ENCODE measurements at places on chromosomes 16 and 17. TPM values are rescaled to one million over a fixed set of nuclear protein-coding genes. Genes with fewer than 3 reads are reported as not detected.
A peak's percentile ranks its signal among the peaks of the same experiment; 100 is the strongest.

DNA sequence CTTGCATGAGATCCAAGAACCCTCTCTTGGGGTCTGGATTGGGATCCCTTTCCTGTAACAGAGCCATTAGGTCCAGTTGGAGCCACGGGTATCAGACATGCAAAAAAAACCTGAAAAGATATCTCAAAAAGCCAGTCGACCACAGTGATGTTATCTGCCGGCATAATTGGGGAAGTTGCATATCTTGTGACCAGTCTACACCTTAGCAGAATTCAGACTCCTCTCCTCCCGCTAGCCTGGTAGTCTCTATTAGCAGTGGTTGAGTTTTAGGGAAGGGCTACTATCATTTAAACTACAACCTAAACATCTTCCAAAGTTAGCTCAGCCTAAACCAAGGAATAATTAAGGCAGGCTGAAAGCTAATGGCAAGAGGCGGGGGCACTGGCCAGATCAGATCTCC is 16.2 kb upstream of the PSMD7 start:
- no peak for DNase-seq
- peaks cover 7% of the 10 kb centered on the region for H3K36me3 ChIP-seq
- H3K27ac ChIP-seq: no peak overlapping the region
- no peaks in the 10 kb centered on the region for H3K4me1 ChIP-seq
- peaks cover 10% of the 10 kb centered on the region for H3K27me3 ChIP-seq

DNA sequence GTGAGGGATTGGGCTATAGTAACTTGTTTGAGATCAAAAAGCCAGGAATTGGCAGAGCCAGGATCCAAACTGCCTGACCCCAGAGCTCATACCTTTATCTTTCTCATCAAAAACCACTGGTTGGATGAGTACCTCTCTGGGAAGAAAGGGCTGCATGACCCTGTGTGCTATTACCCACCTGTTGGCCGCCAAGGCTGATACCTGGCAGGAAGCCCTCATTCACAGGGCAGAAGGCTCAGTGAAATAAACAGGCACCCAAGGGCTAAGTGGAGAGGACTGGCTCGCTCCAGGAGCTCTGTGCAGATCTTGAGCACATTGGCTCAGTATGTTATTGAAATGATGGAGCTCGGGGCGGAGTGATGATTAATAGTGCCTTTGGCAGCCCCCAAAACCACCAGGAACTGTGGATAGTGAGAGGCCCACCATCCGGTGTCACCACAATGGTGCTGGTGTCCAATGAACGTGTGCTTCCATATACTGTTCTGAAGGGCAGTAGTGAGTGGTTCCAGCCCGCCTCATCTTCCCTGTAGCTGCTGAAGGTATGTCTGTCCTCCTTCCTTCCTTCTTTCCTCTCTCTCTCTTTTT is 197.6 kb downstream of the MSI2 start:
- H3K4me3 ChIP-seq: no peak overlapping the region
- peaks cover 4% of the 10 kb centered on the region for H3K27me3 ChIP-seq
- H3K36me3 ChIP-seq: peaks cover 24% of the 10 kb centered on the region
- H3K4me1 ChIP-seq: peaks cover 51% of the 10 kb centered on the region
- no peak for DNase-seq
- H3K27ac ChIP-seq: no peak overlapping the region

Gene PFN1
- total RNA-seq: 1,791 TPM

DNA sequence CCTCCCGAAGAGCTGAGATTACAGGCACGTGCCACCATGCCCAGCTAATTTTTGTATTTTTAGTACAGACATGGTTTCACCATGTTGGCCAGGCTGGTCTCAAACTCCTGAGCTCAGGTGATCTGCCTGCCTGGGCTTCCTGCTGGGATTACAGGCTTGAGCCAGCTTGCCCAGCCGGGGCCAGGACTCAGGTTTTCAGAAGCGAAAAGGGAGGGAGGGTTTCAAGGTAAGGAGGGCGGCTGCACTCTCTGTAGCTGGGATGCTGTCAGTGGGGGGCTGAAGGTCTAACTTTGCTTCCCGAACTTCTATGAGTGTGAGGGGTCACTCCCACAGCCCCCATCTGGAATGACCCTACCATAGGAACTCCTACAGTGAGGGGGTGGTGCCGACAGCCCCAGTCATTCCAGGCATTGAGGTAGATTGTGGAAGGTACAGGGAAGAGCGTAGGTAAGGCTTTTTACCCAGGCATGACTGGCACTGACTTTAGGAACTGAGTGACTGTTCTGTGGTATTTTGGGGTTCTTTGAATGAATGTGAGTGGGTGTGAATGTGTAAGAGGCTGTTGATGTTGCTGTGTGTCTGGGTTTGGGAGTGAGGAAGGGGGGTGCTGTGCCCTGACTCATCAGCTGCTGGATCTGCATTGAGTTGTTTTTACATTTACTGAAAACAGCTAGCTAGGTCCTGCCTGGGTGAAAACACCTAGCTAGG is 3.8 kb upstream of the C1QL1 start:
- H3K4me1 ChIP-seq: peaks cover 36% of the 10 kb centered on the region
- H3K27me3 ChIP-seq: peaks cover 55% of the 10 kb centered on the region
- H3K36me3 ChIP-seq: no peaks in the 10 kb centered on the region
- H3K27ac ChIP-seq: no peak overlapping the region

- peaks cover 9% of the 10 kb centered on the region for H3K4me1 ChIP-seq
- peaks cover 16% of the 10 kb centered on the region for H3K36me3 ChIP-seq
- H3K27ac ChIP-seq: no peak overlapping the region
- no peak for DNase-seq
- no peaks in the 10 kb centered on the region for H3K27me3 ChIP-seq
These were observed 7.2 kb downstream of the CPPED1 start for GRCh38 chr16:12796498-12796897.

Gene CIAO2B
- 153 TPM for total RNA-seq

DNA sequence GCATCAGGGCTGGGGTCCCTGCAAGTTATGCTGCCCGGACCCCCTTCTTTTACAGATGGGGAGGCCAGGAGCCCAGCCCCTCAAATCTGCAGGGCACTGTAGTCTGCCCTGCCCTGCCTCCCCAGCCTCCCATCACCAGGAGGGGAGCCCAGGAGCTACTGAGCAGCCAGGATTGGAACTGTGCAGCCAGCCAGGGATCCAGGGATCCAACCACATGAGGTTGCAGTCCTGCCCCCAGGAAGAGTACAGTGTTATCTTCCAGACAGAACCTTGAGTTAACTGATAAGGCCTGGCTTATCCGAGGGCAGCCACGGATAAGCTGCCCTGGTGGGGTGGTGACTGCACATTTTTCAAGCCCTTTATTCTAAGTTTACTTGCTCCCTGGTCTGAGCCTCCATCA is 11.4 kb upstream of the NDRG4 start:
- no peak overlapping the region for H3K4me3 ChIP-seq
- H3K36me3 ChIP-seq: no peaks in the 10 kb centered on the region
- no peaks in the 10 kb centered on the region for H3K4me1 ChIP-seq
- DNase-seq: no peak

DNA sequence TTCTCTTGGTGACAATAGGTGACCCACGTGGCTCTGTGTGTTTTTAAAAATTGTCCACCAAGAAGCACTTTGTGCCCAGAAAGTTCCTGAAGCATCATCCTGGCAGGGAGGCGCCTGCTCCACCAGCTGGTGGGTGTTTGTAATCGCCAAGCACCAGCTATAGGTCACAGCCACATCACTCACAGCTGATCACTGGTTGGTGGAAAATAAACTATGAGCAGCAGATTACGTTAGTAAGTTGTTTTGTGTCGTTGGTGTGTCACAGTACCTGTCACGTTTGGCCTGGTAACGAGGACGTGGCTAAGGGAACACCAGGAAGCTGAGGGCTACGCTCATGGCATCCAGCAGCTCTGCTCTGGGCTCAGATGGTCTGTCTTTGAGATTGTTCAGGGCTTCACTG is 10.1 kb downstream of the MRM3 start:
- no peak overlapping the region for H3K4me3 ChIP-seq
- H3K36me3 ChIP-seq: peaks cover 21% of the 10 kb centered on the region
- H3K27ac ChIP-seq: no peak overlapping the region
- DNase-seq: no peak

- H3K4me3 ChIP-seq: no peak overlapping the region
- H3K27ac ChIP-seq: no peak overlapping the region
- H3K36me3 ChIP-seq: peaks cover 31% of the 10 kb centered on the region
- H3K4me1 ChIP-seq: peaks cover 24% of the 10 kb centered on the region
- H3K27me3 ChIP-seq: no peaks in the 10 kb centered on the region
These were observed 8.5 kb downstream of the TP53I13 start for GRCh38 chr17:29577001-29577370.

DNA sequence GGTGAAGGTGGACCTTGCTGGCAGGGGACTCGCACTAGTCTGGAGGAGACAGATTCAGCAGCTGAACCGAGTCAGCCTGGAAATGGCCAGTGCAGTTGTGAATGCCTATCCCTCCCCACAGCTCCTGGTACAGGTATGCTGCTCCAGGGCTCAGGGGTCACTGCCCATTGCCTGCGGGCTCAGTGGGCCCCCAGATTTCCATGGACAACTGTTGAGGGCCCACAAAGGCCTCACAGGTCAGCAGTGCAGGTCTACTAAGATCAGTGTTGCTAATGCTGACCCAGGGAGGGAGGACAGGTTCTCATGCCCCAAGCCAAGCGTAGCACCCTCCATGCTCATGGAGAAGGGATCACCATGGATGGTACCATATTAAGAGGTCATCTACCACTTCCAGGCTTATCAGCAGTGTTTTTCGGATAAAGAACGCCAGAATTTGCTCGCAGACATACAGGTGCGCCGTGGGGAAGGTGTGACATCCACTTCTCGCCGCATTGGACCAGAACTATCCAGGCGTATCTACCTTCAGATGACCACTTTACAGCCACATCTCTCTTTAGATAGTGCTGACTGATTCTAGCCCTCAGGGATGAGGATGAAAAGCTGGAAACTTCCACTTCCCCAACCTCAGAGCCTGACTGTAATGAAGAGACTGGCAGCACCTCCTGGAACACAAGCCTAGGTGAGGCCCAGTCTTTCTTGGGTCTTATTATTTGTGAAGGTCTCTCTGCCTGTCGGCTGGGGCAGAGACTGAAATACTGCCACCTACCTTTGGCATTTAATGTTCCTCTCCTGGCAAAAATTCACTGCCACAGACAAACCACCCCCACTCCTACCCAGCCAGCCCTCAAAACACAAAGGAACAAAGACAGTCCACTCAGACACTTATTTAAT is 7.6 kb downstream of the EME1 start:
- H3K36me3 ChIP-seq: peaks cover 14% of the 10 kb centered on the region
- no peak overlapping the region for H3K4me3 ChIP-seq
- H3K27ac ChIP-seq: no peak overlapping the region
- no peaks in the 10 kb centered on the region for H3K4me1 ChIP-seq
- no peak for DNase-seq

DNA sequence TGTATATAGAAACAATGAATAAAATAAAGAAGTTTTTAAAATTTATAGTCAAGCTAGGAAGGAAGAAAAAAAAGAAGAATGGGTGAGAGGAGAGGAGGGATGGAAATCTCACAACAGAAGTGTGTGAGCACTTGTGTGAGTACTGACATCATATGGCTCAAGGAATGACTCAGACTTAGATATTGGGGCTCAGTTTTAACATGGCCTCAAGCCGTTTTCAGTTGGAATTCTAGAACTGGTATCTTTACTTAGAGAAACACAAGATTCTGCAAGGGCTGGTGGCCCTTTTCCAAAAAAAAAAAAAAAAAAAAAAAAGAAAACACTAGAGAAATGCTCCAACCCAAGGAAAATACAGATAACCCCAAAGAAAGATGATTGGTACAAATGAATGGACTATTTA is 55.1 kb downstream of the STXBP4 start:
- DNase-seq: no peak
- H3K36me3 ChIP-seq: peaks cover 3% of the 10 kb centered on the region
- H3K4me1 ChIP-seq: no peaks in the 10 kb centered on the region
- H3K4me3 ChIP-seq: no peak overlapping the region
- no peak overlapping the region for H3K27ac ChIP-seq
- no peaks in the 10 kb centered on the region for H3K27me3 ChIP-seq

Gene NXPH3
- 0.18 TPM for total RNA-seq

GRCh38 chr16:87955302-87956097 is 4.3 kb downstream of the BANP start:
- peaks cover 81% of the 10 kb centered on the region for H3K4me1 ChIP-seq
- DNase-seq: no peak
- no peaks in the 10 kb centered on the region for H3K27me3 ChIP-seq
- peak overlapping the region; percentile 98 for H3K27ac ChIP-seq
- peaks cover 27% of the 10 kb centered on the region for H3K36me3 ChIP-seq
- peak overlapping the region; percentile 85 for H3K4me3 ChIP-seq

DNA sequence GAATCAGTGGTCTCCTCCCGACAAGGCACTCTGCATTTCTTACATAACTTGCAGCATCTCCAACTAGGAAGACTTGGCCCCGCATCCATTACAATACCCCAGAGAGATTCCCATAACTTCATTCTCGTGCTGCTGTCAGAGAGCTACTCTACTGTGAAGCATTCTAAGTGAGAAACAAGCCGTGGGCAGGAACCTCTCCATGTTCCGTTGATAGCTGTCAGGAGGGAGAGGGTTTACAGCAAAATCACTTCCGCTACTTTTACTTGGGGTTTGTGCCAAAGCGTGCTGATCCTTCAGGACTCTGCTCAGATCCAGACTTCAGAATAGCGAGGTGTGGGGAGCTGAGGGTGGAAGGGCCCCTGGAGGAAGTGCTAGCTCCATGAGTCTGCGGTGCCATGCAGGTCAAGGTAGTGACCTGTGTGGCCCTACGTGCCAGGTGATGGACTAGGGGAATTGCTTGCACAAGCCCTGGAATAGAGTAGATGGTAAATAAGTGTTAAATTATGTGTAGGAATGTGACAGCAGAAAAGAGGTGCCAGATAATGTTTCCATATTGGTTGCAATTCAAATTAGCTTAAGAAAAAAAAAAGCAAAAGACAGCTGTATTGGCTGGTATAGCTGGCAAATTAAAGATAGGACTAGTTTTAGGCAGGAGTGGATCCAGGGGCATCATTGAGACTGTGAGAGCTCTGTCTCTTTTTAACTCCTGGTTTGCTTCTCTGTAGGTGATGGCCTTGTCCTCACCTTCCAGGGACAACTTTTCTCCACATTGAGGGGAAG is 358.5 kb upstream of the ERCC4 start:
- no peaks in the 10 kb centered on the region for H3K36me3 ChIP-seq
- no peak overlapping the region for H3K4me3 ChIP-seq
- no peaks in the 10 kb centered on the region for H3K4me1 ChIP-seq
- no peak for DNase-seq

- H3K4me1 ChIP-seq: peaks cover 7% of the 10 kb centered on the region
- H3K36me3 ChIP-seq: peaks cover 1% of the 10 kb centered on the region
- no peak overlapping the region for H3K4me3 ChIP-seq
- peaks cover 8% of the 10 kb centered on the region for H3K27me3 ChIP-seq
- no peak for DNase-seq
These were observed 151.1 kb downstream of the AHSP start for GRCh38 chr16:31678649-31679325.

- H3K36me3 ChIP-seq: peaks cover 12% of the 10 kb centered on the region
- no peak for DNase-seq
- H3K27ac ChIP-seq: peak overlapping the region; percentile 96
- H3K4me3 ChIP-seq: peak overlapping the region; percentile 18
- H3K27me3 ChIP-seq: no peaks in the 10 kb centered on the region
- H3K4me1 ChIP-seq: peaks cover 62% of the 10 kb centered on the region
These were observed 97.1 kb downstream of the PITPNC1 start for GRCh38 chr17:67474081-67474661.

DNA sequence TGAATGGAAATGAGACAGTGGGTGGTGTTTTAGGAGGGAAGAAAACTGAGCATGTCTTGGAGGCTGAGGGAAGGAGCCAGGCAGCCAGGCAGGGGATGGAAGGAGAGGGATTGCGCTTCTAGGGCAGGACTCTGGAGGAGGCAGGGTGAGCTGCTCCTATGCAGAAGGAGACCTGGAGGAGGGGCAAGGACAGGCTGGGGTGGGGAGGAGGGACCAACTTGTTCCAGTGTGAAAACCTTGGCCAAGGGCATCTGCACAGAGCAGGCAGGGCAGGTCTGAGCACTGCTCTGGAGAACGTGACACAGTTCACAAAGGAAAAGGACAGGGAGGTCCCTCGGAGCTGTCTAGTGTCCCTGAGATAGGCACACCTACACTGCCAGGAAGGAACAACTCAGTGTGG is 5.5 kb downstream of the GALK1 start:
- H3K36me3 ChIP-seq: peaks cover 2% of the 10 kb centered on the region
- no peak for DNase-seq
- H3K4me1 ChIP-seq: peaks cover 10% of the 10 kb centered on the region
- H3K27ac ChIP-seq: no peak overlapping the region
- H3K27me3 ChIP-seq: no peaks in the 10 kb centered on the region
- no peak overlapping the region for H3K4me3 ChIP-seq
